Stimulated activated CD8-positive, alpha-beta memory T cell treated with anti-CD3 and anti-CD28 coated beads, Interleukin-12 subunit alpha, Interleukin-12 subunit beta, amount 100 ng/mL, for 4 hours (primary cell): ENCODE measurements at places on chromosomes 5 and 9.

GRCh38 chr5:44885903-44886302 is 77.2 kb downstream of the MRPS30 start:
- DNase-seq, result no peak

GRCh38 chr5:146027751-146028150 is 77.6 kb downstream of the PLAC8L1 start:
- DNase-seq, result no peak

DNA sequence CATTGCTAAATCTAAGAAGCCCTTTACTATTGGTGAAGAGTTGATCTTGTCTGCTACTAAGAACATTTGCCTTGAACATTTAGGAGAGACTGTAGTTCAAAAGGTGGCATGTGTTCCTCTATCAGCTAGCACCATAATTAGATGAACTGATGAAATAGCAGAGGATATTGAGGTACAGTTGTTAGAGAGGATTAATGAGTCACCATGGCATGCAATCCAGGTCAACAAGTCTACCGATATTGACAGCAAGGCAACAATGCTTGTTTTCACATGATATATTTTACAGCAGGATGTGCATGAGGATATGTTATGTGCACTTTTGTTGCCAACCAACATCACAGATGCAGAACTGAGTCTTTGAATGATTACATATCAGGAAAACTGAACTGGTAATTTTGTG is 134.3 kb upstream of the CDH9 start:
- no peak for DNase-seq

- DNase-seq, result no peak
These were observed 400.5 kb upstream of the TUSC1 start for GRCh38 chr9:26078706-26079105.

DNA sequence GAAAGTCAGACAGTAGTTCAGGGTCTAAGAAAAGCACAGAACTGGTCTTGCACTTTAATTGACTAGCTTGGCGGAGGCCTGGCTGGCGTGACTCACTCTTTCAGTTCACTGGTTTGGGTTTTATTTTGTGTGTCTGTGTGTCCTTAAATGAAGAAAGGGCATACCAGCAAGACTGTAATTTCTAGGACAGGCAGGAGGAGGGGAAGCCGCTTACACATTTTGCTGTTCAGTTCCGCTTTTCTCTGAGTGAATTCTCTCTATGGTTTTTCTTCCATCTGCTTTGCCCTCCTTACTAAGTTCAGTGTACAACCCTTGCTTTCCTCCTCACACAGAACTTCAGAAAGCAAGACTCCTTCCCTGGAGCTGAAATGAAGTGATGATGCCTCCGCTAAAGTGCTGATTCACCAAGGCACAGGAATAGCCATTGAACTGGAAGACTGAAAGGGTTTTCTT is 150.8 kb downstream of the MEF2C start:
- DNase-seq, result no peak

DNA sequence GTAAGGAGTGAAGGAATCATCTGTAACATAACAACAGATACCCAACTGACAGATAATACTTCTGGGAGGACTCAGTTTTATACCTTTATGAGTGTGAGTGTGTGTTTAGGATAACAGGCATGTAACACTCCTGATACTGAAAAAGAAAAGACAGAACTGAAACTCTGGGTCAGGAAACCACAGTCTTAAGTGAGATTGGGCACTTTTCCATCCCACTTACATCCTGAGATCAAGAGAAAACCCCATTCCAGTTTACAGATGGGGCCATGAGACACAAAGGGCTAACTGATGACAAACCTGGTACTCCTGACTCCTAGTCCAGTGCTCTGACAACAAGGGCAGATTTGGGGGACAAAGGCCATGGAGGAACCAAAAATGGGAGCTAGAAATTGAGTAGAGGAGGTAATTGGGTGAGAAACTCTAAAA is 18.0 kb downstream of the IL5 start:
- DNase-seq, result no peak

- no peak for DNase-seq
These were observed 54.9 kb downstream of the FGF1 start for GRCh38 chr5:142630927-142631539.

GRCh38 chr9:124258607-124259157 is 933 bp downstream of the NEK6 start:
- no peak for DNase-seq
